Stimulated activated CD4-positive, alpha-beta T cell treated with anti-CD3 and anti-CD28 coated beads, Interleukin-2, amount 100 ng/mL, for 48 hours (primary cell): ENCODE measurements at places on chromosomes 2 and 18.

DNA sequence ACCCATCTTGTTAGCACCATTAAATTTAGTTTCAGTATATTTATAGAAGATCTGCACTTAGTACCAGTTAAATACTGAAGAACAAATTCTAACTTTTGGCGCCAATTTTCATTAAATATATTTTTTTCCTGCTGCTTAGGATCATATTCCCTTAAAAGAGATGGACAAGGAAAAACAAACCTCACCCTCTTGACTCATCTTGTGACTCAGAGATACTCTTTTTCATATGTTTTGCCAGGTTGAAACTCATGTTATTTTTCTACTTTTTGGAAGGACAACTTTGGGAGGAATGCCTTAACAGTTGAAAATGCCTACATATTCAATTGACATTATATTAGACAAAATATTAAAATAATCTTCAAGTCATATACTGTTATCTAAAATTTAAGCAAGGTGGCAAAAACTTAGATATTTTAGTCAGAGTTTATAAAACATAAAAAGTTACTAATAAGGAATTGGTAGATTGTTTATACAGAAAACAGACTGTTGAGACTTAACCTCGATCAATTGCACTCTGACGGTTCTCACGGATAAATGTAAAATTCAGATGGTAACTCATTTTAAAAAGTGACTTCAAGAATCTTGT lies 36.2 kb downstream of the PNO1 start:
- DNase-seq, result no peak

- no peak for DNase-seq
Observed at GRCh38 chr2:11824901-11825828, 78.7 kb downstream of the LPIN1 start.

GRCh38 chr18:54440292-54440691 lies 82.6 kb downstream of the C18orf54 start:
- no peak for DNase-seq

DNA sequence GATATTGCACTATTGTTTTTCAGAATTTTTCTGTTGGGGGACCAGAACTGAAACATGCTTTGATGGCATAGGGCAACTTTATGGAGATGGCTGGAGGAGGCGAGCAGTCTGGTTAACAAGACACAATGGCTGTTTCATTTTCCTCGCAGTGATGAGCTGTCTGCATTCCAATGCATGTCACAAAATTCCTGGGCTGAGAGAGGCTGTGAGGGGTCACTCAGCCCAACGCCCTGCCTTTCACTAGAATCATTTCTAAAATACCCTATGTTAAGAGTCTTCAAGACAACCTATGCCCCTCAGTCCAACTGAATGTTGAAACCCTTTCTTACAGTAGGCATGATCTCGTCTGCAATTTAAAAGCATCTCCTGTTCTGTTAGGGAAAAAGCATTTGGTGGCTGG lies 1090.0 kb downstream of the BCL11A start:
- DNase-seq, result no peak

DNA sequence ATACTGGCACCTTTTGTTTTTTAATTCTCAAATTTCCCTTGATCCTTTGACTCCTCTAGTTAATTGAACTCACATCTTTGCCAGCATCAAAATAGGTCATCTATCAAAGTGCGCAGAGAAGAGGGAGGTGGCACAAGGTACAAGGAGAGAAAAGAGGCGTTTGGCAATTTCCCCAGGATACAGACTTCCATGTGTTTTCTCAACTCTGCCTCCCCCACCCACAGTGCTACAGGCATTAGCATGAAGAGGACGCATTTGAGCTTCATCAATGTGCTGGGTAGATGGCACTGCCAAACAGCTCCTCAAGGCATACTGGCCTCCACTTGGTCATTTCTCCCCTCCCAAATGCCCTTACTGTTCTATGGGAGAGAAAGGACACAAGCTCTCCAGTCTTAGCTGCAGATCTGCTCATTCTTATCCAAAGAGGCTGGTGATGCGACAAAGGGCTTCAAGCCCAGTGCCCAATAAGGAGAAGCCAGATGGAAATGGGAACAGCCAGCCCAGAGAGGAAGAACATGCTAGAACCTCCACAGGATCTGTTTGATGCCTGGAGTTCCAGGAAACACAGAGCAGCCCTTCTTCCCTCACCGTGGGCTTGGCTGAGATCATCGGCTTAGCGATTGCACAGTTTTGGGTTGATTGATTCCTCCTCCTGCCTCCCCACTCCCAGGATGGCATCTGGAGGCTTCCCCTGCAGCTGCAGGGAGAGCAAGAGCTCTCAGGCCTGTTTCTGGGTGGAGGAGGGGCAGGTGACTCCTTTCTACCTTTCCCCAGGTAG lies 144.7 kb upstream of the SMAD2 start:
- DNase-seq, result no peak

DNA sequence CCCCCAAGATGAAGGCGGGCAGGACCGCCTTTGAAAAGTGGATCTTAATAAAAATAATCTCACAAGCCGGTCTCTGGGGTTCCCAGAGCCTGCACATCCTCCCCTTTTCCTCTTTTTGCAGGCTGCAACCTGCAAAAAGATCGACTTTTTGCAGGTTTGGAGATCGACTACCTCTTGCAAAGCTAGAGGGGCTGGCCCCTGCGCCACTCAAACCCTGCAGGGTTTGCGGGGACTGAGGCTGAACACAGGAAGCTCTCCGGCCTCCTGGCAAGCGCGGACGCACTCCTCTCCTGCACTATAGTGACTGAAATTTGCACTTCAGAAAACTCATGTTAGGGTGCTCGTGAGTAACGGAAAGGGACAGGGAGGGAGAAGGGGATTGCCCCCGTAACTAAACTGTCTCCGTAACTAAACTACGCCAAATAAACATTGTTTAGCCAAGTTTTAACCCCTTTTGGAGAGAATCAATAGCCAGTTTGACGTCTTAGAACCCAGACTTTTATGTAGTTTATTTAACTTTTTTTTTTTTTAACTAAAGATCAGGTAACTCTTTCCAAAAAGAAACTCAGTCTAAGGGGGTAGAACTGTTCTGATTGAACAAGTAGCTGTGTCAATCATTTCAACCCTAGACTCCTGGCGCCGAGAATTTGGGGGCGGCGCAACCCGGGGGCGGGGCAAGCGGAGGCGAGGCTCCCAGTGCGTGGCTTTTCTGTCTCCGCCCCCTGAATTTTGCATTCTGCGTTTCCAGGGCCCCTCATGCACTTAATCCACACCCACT lies 2.5 kb downstream of the IGFBP5 start:
- peak; percentile 61 for DNase-seq

DNA sequence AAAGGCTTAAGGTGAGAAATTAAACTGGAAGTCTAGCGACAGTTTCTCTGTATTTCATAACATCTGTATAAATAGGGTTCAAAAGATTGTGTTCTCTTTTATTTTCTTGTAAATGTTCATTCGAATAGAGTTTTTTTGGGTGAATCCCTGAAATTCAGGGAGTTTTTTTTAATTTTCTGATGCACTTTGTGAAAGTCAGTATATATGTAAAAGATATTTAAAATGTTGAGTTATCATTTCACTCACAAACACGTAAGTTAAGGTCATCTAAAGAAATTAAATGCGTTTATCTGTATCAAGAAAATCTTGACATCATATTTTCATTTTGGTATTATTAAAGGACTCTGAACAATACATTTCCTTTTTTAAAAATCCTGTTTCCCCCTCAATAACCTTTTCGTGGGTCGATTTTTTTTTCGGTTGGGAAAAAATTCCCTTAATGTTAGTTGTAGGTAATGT lies 3.4 kb downstream of the SP9 start:
- no peak for DNase-seq

- DNase-seq, result no peak
Observed at GRCh38 chr2:113926314-113926713, 36.4 kb downstream of the ACTR3 start.

GRCh38 chr2:29744976-29745375 lies 176.4 kb downstream of the ALK start:
- no peak for DNase-seq

DNA sequence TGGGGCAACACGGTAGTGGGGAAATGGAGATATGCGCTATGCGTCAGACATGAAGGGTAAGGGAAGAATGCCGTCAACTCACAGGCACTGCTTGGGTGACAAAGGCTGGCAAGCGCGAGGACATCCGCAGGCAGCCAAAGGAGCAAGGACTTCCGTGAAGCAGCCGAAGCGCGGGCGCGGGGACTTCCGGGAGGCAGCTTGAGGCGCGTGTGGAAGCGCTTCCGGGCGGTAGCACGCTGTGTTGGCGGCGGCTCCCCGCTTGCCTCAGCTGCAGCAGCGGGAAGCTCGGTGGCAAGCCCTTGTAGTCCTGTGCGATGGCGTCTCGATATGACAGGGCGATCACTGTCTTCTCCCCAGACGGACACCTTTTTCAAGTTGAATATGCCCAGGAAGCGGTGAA lies at the start of gene PSMA8:
TSS of gene PSMA8 (plus strand) at position 218 of the 400 bp plus-strand sequence. CDS start at position 315, 97 bp downstream.
- peak; percentile 10 for DNase-seq

DNA sequence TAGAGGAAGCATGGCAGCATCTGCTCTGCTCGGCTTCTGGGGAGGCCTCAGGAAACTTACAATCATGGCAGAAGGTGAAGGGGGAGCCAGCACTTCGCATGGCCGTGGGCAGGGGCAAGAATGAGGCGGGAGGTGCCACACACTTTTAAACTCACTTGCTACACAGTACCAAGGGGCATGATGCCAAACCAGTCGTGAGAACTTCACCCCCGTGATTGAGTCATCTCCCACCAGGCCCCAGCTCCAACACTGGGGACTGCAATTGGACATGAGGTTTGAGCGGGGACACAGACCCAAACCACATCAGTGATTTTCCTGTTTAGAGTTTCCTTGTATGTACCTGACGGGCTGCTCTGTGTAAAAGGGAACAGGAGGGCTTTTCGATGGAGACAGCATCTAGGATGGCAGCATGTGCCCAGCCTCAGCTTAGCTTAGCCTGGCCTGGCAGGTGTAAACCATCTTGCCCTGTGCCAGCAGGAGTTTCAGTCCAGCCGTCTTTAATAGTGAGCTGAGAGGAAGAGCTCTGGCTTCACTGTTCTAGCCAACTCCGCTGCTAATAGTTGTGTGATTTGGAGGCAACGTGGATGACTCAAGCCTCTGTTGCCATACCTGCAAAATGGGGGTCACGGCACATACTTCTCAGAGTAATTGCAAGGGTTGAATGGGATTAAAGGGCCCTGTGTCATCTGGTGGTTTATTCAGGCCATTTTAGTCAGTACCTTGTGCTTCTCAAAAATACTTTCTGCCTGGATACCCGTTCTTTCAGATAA lies 101.8 kb downstream of the ASAP2 start:
- DNase-seq, result no peak

GRCh38 chr2:217996361-217996760 lies 6.4 kb downstream of the TNS1 start:
- DNase-seq, result no peak

DNA sequence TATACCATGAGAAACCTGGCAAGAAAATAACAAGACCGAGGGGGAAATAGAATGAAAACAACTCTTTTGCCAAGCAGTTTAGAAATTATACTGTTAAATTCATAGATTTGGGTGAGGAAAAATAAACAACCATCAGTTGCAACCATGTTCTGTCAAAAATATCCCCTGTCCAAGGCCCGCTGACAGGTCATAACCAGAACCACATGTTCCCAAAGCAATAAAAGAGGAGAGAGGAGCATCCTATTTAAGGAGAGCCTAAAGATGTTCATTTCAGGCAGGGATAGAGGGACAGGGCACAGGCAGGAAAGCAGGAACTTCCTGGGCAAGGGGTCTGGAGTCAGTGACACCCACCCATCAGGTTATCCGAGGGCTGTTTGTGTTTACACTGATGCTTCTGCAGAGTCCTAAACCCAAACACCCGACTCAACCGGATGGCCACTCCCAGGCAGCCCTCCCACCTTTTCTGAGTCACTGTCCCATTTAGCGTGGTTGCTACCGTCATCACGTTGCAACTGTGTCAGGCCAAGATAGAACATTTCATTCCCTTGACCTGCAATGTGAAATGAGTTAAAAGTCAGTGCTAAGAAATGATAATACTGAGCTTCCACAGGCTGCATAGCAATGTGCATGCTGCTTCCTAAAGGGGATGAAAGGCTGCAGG lies 468.3 kb upstream of the RAB12 start:
- DNase-seq, result no peak

GRCh38 chr2:45856391-45857274 lies 205.2 kb downstream of the PRKCE start:
- no peak for DNase-seq

- DNase-seq, result no peak
Observed at GRCh38 chr2:240732911-240733622, 41.4 kb downstream of the AQP12A start.

GRCh38 chr2:7625392-7626138 lies 708.4 kb downstream of the RNF144A start:
- no peak for DNase-seq

- DNase-seq, result no peak
Observed at GRCh38 chr2:70702711-70703395, 65.1 kb downstream of the ADD2 start.

- DNase-seq, result no peak
Observed at GRCh38 chr2:215537611-215538010, 101.7 kb upstream of the FN1 start.

DNA sequence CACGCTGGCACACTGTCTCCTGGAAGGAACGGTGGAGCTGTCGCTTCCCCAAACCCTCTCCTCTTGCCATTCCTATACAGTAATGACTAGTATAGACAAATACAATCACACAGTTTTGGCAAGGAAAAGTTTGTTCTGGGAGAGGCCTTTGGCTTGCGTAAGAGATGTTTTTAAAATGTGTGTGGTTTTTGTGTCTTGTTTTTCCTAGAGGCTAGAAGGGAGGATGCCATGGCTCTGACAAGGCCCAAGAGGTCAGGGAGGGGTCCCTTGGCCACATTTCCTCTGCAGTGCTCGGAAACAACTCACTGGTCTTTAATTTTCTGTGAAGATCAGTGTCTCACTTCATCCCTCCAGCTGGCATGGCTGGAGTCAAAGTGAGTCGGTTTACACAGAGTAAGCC lies 195.9 kb downstream of the SH3RF3 start:
- no peak for DNase-seq

GRCh38 chr2:152815634-152816257 lies 97.3 kb downstream of the ARL6IP6 start:
- no peak for DNase-seq

DNA sequence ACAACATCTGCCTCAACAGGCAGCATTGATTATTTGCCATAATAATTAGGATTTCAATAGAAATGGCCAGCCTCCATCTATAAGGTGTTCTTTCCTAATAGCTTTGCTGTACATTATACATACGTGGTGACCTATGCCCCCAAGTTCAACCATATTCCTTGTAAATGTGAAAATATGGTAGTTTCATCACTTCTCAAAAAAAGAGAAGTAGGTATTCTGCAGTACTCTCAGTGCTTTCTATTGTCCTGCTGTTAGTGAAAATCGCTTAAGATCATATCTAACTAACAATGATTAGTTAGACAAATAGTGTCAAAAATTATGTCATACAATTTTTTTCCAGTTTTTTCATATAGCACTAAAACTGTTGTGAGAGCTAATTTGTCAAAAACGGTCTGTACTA lies 79.6 kb downstream of the SLC4A10 start:
- no peak for DNase-seq

DNA sequence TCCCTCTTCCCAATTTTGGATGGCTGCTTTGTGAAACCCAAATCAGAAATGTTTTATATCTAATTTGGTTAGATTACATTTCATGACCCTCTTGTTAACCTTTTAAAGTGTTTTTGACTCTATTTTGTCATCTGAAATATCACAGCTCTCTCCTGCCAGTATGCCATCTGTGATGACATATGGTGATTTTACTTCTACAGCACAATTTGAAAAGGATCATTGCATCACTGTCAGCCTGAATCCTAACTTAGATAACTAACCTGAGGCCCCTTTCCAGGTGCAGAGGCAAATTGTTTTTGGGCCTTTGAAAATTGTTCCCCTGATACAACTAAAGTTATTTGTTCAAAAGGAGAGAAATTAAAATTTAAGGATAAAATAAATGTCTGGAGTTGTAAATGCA lies 1023.4 kb upstream of the LRRTM1 start:
- no peak for DNase-seq

- DNase-seq, result no peak
Observed at GRCh38 chr2:146251328-146251727, 1593.5 kb upstream of the ACVR2A start.
